T-helper 1 cell treated with Interleukin-12 subunit alpha and Interleukin-12 subunit beta and Interleukin-4 antibody, amounts not matched to agents 30 ng/mL and 1 ng/mL, for 36 hours (primary cell): ENCODE measurements at places on chromosomes 3 and 15. TPM values are rescaled to one million over a fixed set of nuclear protein-coding genes. Genes with fewer than 3 reads are reported as not detected.

Gene FBXO45
- total RNA-seq = 17.5 and 17.8 TPM in 2 replicates

Gene DZIP3
- 8.6 and 9.8 TPM in 2 replicates for total RNA-seq

Gene TLR9
- 0.34 and 0.49 TPM in 2 replicates for total RNA-seq

Gene PLA2G4D
- total RNA-seq = not detected in 2 replicates

Gene LMAN1L
- total RNA-seq = 3.7 and 3.8 TPM in 2 replicates

Gene RHOV
- total RNA-seq = 0.37 and 0.78 TPM in 2 replicates

Gene XCR1
- 0.05 TPM in 2 replicates for total RNA-seq

Gene WDR72
- not detected in 2 replicates for total RNA-seq

Gene IGSF11
- 0.78 and 0.95 TPM in 2 replicates for total RNA-seq

Gene CASR
- not detected in 2 replicates for total RNA-seq

Gene IL20RB
- 1.6 and 2.0 TPM in 2 replicates for total RNA-seq

Gene GABRA5
- total RNA-seq = not detected in 2 replicates

Gene HYKK
- total RNA-seq = 3.4 and 3.8 TPM in 2 replicates
